ENCODE measurements at places on chromosomes 7 and 10. TPM values are rescaled to one million over a fixed set of nuclear protein-coding genes. Genes with fewer than 3 reads are reported as not detected.

- DNase-seq: no peak
Observed at GRCh38 chr10:26436848-26437247, 1.3 kb upstream of the APBB1IP start.

DNA sequence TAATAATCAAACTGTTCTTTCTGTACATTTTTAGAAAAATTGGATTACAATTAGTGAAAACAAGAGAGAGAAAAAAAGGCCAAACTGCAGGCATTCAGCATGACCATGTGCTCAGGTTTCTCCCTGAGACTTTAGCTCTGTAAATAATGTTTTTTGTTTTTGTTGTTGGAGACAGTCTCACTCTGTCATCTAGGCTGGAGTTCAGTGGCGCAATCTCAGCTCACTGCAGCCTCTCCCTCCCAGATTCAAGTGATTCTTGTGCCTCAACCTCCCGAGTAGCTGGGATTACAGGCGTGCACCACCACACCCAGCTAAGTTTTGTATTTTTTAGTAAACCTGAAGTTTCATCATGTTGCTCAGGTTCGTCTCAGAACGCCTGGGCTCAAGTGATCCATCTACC is 23.0 kb downstream of the BZW2 start:
- DNase-seq: no peak

SSBP1 gene
- polyA plus RNA-seq: 55.0 TPM

- DNase-seq: no peak
Observed at GRCh38 chr10:69492091-69492745, 41.0 kb downstream of the TSPAN15 start.

GRCh38 chr10:50027195-50027594 is 39.0 kb downstream of the AGAP6 start:
- no peak for DNase-seq

DNA sequence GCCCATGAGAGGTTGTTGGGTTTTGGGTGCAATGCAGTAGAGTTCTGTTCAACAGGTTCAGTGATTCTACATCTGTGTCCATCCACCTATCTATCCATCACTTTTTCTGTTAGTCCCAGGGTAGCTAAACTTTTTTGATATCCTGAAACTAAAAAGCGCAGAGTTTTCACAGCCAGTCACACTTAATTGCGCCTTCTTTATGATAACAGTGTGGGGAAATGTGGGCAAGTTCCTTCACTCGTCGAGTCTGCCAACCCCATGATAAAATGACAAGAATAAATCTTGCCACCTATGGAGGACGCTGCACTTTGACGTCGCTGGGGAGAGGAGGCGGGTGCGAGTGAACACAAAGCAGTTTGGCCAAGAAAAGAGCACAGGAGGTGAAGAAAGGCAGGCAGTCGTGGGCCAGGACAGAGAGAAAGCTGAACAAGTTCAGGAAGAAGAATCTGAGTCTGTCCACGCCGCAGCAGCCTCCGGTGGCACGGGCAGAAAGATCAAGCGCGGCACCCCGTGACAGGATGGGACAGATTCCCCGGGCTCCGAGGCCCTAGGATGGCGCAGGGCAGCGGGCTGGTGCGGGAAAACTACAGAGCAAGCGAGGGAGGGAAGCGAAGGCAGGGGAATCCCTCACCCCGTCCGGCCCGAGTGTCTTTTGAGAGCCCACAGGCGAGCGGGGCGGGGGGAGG is 9.2 kb downstream of the SP8 start:
- DNase-seq: no peak

- peak; percentile 79 for DNase-seq
Observed at GRCh38 chr7:116571037-116571436, 46.2 kb downstream of the CAV1 start.

RNLS gene
- polyA plus RNA-seq: 11.8 TPM

DNA sequence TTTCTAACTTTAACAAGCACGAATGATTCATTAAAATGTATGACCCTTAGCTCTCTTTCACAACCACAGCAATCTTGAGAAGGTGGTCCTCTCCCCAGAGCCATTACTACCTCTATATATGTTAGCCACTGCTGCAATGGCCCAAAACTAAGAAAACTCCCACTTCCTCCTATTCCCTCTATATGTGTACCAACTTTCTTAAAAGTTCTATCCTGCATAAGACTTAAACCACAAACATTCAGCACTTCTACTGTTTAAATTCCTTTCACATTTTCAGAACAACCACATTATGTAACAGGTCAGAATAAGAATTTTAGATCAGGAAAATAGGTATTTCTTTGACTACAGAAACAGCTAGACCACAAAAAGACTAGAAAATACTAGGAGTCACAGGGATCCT is 36.2 kb downstream of the WASL start:
- peak; percentile 28 for DNase-seq

- no peak for DNase-seq
Observed at GRCh38 chr7:150735596-150736358, 1.4 kb upstream of the GIMAP5 start.

DNA sequence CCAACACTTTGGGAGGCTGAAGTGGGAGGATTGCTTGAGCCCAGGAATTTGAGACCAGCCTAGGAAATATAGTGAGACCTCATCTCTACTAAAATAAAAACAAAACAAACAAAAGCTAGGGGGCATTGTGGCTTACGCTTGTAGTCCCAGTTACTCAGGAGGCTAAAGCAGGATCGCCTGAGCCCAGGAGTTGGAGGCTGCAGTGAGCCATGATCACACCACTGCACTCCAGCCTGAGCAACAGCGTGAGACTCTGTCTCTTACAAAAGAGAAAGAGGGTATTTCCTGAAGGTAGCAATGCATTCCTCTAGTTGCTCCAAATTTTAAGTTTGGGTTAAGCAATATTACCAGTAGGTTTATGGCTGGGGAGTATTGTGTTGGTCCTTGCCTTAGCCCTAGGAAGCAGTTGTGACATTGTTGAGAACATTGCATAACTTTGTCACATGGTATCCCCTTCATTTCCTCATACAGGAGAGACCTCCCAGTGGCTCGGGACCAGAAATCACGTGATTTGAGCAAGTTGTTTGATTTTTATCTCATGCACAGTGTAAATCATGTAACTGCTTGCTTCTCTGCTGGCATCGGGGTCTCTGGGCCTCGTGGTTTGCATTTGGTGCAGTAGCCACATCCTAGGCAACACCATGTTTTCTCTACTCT is 23.3 kb upstream of the SMARCD3 start:
- DNase-seq: peak; percentile 22

- peak; percentile 28 for DNase-seq
Observed at GRCh38 chr7:123682690-123683089, 27.0 kb downstream of the LMOD2 start.

GRCh38 chr7:100358027-100358856 is at the start of gene PILRB:
Gene PILRB (plus strand): TSS chr7:100358117. CDS start chr7:100358303, 186 bp downstream.
- no peak for DNase-seq

- no peak for DNase-seq
Observed at GRCh38 chr10:90914992-90915765, 5.7 kb downstream of the ANKRD1 start.

PTPN20 gene
- polyA plus RNA-seq: not detected

DNA sequence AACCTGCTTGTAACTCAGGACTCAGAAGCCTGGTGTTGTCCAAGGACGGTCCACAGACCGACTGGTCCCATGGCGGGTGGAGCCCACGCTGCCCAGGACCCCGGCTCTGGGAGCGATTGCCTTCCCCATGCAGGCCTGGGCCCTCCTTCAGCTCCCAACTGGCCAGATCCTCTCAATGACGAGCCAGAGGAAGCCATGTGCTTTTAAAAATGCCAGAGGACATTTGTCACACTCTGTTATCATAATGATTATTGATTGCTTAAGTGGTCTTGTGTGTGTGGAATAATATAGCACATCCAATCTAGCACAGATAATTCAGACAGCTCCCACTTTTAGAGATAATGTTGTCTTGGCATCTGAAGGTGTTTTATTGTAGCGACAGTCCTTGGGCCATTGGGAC is 22.6 kb upstream of the OGDHL start:
- no peak for DNase-seq

DOCK1 gene
- 24.9 TPM for polyA plus RNA-seq

DNA sequence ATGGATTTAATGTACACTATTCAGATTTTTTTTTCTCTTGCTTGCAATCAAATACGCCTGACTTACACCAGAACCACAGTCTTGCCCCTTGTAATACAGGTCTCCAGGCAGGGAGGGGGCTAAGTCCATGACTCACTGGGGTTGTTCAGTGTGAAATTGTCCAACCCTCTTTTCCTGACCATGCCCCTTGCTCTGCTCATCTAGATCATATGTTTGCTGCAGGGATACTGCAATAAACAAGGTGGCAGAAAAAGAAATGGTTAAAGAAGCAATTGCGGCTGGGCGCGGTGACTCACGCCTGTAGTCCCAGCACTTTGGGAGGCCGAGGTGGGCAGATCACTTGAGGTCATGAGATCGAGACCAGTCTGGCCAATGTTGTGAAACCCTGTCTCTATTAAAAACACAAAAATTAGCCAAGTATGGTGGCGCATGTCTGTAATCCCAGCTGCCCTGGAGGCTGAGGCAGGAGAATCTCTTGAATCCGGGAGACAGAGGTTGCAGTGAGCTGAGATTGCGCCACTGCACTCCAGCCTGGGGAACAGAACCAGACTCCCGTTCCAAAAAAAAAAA is 85.5 kb downstream of the TMEM130 start:
- no peak for DNase-seq

GRCh38 chr7:23043441-23043840 is 29.5 kb upstream of the HYCC1 start:
- DNase-seq: no peak

PRXL2A gene
- polyA plus RNA-seq: 1.0 TPM

GPER1 gene
- polyA plus RNA-seq: 2.1 TPM

DNA sequence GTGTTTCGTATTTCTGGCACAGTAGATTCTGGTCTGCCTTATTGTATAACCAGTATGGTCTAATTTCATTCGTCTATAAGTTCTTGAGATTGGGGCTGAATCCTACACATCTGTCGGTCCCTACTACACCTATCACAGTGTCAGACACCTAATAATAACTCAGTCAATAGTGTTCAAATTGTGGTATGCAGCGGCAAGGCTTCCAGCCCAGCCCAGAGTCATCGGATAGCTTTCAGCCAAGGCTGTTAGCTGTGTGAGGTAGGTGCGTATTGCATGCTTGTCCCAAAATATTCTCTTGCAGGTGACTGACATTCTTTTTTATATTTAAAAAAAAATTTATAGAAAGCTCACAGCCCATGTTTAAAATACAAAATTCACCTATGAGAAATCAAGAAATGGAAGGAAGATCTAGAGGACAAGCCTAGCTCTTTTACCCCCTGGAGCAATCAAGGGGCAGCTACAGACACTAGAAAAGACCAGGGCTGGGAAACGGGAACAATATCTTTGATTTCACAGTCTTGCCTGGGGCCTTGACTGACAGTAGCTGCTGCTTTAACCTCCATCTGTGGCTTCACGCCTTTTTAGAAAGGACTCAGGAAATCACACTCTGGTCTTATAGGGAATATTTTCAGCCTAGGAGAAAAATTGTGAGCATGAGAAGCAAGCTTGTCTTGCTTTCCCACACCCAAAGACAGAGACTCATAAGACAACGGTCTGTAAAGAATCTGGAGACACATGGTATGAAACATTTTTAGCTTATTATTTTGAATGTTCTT is 9.5 kb upstream of the ASB4 start:
- DNase-seq: no peak

GRCh38 chr10:25483999-25484398 is 309.2 kb downstream of the GPR158 start:
- DNase-seq: no peak

LLCFC1 gene
- not detected for polyA plus RNA-seq

DNA sequence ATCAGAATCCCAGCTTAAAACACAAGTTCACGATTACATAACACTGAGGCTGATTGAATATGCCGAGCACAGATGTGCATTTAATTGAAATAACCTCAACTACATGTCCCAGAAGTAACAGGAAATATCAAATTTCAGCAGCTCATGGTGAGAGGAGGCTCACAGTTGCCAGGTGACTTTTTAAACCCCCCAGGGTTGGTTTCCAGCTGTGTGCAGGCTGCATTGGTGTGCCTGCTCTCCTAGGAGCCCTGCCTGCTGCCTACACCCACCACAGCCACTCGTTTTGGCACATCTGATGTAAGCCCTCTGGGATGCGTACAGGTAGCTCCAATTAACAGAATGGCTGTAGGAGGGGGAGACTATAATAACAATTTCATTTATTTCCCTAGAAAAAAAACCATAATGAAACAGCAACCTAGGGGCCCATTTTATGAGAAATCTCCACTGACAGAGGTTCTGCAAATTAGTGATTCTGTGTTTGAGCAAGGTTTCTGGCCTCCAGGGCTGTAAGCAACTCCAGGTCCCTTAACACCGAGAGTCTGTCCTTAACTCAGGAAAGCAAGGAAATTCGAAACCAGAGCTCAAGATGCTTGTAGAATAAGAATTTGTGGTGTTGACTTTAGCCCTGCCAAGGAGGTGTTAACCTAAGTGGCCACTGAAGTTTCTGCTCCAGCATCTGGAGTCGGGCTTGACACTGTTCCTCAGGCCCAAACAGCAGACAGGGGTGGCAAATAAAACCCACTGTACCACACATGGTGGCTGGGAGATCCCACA is 161.9 kb downstream of the BMPER start:
- DNase-seq: no peak

SSC4D gene
- 0.92 TPM for polyA plus RNA-seq

GRCh38 chr10:116747325-116747724 is 5.0 kb upstream of the HSPA12A start:
- no peak for DNase-seq

GRCh38 chr10:49610458-49611165 is 502 bp downstream of the SLC18A3 start:
- no peak for DNase-seq

- no peak for DNase-seq
Observed at GRCh38 chr10:34299105-34299611, 515.9 kb downstream of the PARD3 start.

TNKS2 gene
- polyA plus RNA-seq: 16.6 TPM

- peak; percentile 47 for DNase-seq
Observed at GRCh38 chr10:28248092-28248491, 54.8 kb downstream of the MPP7 start.

- DNase-seq: no peak
Observed at GRCh38 chr7:69115788-69116187, 482.5 kb upstream of the AUTS2 start.

VSIR gene
- polyA plus RNA-seq: 169 TPM

DNA sequence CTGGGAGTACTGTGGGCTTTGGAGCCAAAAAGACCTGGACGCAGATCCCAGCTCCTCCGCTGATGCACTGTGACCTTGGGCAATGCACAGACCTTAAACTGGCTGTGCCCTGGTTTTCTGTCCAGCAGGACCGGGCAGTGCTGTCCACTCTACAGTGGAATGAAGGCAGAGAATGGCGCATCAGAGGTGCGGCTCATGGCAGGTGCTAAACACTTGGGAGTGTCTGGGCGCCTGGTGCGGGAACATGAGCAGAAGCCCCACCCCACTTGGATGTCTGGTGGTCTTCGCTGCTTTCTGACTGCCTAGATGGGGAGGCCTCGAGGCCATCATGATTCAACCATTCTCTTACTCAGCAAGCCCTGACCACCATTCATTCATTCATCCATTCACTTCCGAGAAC is 153.7 kb downstream of the GRK5 start:
- no peak for DNase-seq

HOXA5 gene
- polyA plus RNA-seq: 1.2 TPM

PRR15 gene
- 0.11 TPM for polyA plus RNA-seq

OR2A2 gene
- not detected for polyA plus RNA-seq
